ENCODE measurements at places on chromosomes 3 and 15.

DNA sequence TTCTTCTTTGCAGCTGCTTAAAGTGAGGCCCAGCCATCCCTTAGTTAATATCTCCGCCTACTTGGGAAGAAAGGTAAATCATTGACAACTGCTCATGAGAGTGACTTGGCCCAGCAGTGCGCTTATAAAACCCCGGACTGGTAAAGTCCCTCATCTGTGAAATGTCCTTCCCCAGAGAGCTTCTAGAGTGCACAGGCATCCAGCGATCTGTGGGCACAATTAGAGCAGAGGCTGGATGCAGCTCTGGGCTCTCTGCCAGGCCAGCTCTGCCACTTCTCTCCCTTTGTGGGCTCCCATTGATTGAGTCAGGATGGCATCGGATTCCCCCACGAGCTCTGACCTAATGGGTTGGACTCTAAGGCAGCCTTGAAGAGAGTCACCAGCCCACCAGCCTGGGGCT, 219.0 kb upstream of the LINGO1 start:
- DNase-seq = no peak

DNA sequence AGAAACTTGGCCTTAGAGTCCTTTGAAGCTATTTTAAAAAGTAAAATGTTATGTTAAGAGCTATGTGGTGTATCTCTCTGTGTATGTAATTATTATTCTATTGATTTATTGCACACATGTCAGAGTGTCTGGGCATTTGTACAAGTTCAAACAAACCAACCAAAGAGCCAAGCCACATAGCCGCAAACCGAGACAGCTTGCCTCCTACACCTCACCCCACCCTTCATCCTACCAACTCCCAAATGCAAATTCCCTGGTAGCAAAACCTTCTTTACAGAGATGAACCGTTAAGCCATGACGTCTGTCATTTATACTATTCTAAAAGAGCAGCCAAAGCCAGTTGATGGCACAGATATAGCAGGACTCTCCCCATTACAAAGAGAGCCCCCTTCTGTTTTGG, 332.3 kb downstream of the ERC2 start:
- peak; percentile 9 for DNase-seq

- DNase-seq = no peak
Measured at GRCh38 chr15:34943711-34944110, 25.8 kb downstream of the AQR start.

- no peak for DNase-seq
Measured at GRCh38 chr3:49840388-49840787, 16.0 kb downstream of the TRAIP start.

DNA sequence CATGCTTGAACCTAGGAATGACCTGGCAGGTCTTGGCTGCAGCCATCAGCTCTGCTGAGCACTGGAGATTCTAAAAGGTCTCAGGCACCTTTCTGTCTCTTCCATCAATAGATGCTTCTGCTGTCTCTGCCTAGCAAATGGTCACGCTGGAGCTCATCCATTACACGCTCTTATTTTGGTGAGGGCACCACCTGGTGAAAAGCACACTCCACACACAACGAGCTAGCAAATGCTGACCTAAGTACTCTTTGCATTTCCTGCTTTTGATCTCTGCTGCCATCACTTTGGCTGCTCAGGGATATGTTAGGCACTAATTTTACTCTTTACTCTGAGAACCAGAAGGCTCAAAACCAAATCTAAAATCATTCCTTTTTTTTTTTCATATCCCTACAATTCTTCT, 91.3 kb downstream of the RAB11A start:
- no peak for DNase-seq

DNA sequence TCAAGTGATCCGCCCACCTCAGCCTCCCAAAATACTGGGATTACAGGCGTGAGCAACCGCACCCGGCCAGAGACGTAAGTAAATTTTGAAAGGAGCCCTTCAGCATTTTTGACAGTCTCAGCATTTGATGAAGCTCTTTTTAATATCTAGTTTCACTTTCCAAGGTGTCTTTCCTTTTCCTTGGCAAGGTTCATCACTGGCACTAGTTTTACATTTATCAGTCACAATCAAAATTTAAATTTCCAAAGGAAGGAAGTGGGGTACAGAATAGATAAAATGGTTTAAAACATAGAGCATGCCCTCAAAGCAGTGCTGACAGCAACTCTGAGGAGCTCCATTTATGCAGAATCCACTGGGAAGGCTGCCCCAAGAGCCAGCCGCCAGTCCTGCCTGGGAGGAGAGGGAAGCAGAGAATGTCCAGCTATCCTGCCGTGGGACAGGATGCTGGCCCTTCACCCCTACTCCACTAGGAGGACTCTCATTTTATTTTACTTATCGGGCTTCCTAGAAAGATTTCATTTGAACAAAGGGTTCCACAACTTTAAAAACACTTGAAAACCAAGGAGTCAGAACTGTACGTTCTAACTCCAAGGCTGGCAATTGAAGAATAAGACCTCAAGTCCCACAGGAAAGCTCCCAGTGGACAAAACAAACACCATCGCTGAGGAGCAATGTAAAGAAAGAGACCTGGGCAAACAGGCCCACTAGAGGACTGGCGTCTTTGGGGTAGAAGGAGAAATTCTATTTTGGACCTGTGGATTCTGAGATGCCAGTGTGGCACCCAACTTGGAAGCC, 9.9 kb downstream of the SFMBT1 start:
- no peak for DNase-seq

- peak; percentile 60 for DNase-seq
Measured at GRCh38 chr3:194730365-194730764, 44.7 kb downstream of the FAM43A start.

DNA sequence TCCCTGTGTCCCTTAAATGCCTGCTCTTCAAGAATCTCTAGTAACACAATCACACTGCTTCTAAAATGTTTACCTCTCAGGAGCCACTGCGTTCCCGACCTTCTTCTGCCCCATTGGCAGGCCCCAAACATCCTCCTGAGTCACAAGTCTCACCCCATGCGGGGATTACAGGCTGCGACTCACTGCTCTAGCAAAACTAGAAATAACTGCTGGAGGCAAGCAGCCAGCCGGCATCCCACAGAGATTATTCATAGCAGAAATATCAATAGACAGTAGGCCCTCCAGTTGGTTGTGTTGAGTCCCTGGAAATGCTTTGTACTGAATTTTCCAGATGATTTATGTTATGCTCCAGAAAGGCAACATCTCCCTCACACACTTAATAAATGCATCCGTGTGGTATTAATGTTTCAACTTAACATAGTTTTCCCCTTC, 64.8 kb downstream of the RFTN1 start:
- no peak for DNase-seq

- no peak for DNase-seq
Measured at GRCh38 chr3:168273917-168274316, 178.2 kb upstream of the GOLIM4 start.

GRCh38 chr15:58518626-58519025, 86.8 kb downstream of the LIPC start:
- no peak for DNase-seq

GRCh38 chr3:29236146-29236840, 44.6 kb upstream of the RBMS3 start:
- no peak for DNase-seq

Data from NCI-H1417 (cell line).